ENCODE measurements at places on chromosomes 11 and 22. TPM values are rescaled to one million over a fixed set of nuclear protein-coding genes. Genes with fewer than 3 reads are reported as not detected.

DNA sequence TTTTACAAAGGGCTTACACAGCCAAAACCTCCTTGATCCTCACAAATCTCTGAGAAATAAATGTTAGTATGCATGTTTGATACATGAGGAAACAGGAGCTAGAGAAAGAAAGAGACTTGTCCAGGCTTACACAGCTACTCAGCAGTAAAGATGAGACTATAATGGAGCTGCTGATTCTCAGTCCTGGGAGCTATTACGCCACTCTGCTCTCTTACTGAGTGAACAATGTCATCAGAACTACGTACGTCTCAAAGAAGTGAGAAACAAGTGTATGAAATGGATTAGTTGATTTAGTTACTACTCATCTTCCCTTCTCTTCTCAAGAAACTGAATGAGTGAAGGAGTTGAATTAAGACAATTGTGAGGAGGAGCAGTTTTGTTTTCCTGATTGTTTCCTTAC is 12.3 kb downstream of the MS4A6E start:
- H3K27me3 ChIP-seq: no peaks in the 10 kb centered on the region
- H3K4me1 ChIP-seq: no peaks in the 10 kb centered on the region
- no peaks in the 10 kb centered on the region for H3K36me3 ChIP-seq
- H3K27ac ChIP-seq: no peak overlapping the region
- no peak for DNase-seq
- H3K4me3 ChIP-seq: no peak overlapping the region

GRCh38 chr11:70854901-70855556 is 397.3 kb downstream of the SHANK2 start:
- H3K4me1 ChIP-seq: no peaks in the 10 kb centered on the region
- no peak for DNase-seq
- no peak overlapping the region for H3K27ac ChIP-seq
- no peaks in the 10 kb centered on the region for H3K27me3 ChIP-seq

DNA sequence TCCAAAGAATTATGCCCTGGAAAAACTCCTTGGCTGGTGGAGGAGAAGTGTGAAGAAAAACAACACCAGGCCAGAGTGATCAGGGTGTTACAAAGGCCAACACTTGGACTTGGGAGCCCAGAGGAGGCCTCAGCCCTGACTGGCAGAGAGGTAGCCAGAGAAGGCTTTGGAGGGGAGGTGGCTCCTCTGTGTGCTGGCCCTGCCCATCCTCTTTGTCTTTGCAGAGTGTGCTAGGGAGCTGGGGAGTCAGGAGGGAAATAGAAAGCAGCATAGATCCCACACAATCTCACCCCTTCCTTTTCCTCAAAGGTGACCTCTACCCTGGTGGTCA is 12.0 kb upstream of the P2RY6 start:
- H3K4me3 ChIP-seq: no peak overlapping the region
- H3K27me3 ChIP-seq: peaks cover 5% of the 10 kb centered on the region
- H3K36me3 ChIP-seq: no peaks in the 10 kb centered on the region
- no peak for DNase-seq
- H3K27ac ChIP-seq: no peak overlapping the region

DNA sequence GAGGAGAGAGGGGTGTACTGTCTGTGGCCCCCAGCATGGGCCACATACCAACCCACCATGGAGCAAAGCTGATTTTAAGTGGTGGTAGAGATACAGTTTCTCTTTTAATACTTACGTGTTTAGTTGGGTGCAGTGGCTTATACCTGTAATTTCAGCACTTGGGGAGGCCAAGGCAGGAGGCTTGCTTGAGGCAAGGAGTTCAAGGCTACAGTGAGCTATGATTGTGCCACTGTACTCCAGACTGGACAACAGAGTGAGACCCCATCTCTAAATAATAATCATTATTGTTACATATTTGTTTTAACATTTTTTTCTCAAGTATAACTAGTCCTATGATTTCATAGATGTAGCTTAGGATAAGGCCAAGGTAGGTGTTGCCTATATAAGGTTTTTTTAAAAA is 8.8 kb downstream of the GGA1 start:
- no peaks in the 10 kb centered on the region for H3K27me3 ChIP-seq
- H3K27ac ChIP-seq: no peak overlapping the region
- peaks cover 3% of the 10 kb centered on the region for H3K4me1 ChIP-seq
- peaks cover 9% of the 10 kb centered on the region for H3K36me3 ChIP-seq
- no peak overlapping the region for H3K4me3 ChIP-seq

DNA sequence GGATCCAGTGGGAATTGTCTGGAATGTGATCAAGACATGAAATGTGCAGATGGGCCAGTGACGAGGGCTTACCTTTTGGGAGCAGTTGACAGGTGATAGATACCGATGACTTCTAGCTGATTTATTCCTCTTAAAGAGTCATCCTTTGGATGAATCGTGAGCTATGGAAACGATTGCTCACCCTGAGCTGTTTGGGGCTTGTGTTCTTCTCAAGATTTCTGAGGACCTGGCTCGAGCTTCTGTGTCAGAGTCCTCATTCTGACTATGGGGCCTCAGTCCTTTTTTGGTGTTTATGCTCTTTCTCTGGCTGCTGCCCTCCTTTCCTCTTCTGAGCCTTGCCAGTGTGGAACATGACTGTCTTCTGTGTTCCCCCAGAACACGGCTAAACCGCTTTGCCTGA is 11.9 kb upstream of the AMPD3 start:
- no peaks in the 10 kb centered on the region for H3K36me3 ChIP-seq
- no peak overlapping the region for H3K27ac ChIP-seq
- H3K4me3 ChIP-seq: no peak overlapping the region
- H3K27me3 ChIP-seq: no peaks in the 10 kb centered on the region
- no peaks in the 10 kb centered on the region for H3K4me1 ChIP-seq

DNA sequence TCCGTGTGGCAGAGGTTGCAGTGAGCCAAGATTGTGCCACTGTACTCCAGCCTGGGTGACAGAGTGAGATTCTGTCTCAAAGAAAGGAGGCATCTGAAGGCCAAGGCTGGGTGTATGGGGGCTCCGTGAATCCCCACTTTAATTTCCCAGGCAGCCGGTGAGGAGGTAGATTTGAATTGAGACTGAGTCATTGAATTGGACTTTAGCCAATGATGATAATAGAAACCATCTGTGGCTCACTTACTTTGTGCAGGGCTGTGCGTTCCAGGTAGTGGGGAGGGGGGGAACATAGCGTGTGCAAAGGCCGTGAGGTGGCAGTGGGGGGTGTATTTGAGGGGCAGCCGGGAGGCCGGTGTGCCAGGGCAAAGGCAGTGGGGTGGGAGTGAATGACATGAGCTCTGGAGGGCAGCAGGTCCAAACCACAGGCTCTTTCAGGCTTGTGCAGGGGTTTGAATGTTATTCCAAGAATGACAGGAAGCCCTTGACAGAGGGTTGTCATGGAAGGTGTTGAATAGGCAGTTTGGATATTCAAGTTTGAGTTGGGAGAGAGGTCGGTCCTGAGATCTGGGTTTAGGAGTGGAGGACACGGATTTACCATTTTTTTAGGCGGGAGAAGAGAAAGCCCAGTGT is 6.1 kb downstream of the ARHGAP8 start:
- H3K4me1 ChIP-seq: peaks cover 15% of the 10 kb centered on the region
- H3K4me3 ChIP-seq: no peak overlapping the region
- DNase-seq: peak; percentile 58
- H3K27me3 ChIP-seq: peaks cover 35% of the 10 kb centered on the region
- no peaks in the 10 kb centered on the region for H3K36me3 ChIP-seq

The PANX3 gene
- total RNA-seq: not detected

DNA sequence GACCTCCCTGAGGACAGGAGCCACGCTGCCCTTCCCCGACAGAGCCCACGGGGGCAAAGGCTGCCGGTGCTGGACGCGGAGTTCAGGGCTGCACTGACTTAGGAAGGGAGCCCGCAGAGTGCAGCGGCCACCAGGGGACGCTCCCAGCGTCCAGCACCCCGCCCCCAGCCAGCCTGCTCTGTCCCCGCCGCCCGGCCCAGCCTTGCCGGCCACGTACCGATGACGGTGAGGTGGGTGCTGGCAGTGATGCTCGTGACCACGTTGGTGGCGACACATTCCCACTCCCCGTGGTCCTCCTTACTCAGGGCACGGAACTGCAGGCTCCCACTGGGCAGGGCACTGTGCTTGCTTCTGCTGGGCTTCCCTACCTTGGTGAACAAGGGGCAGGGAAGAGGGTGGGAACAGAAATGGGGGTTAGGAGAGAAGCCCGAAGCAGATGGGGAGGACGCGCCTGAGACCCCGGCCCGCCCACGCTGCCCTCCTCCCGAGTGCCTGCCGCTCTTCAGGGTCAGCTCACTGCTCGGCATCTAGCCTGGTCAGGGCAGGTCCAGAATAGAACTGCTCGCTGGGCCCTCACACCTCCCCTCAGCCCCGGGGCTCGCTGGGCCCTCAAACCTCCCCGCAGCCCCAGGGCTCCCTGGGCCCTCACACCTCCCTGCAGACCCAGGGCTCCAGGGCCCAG is 25.9 kb downstream of the IGSF9B start:
- no peak overlapping the region for H3K4me3 ChIP-seq
- H3K4me1 ChIP-seq: peaks cover 4% of the 10 kb centered on the region
- H3K27ac ChIP-seq: no peak overlapping the region
- no peaks in the 10 kb centered on the region for H3K27me3 ChIP-seq
- DNase-seq: no peak

DNA sequence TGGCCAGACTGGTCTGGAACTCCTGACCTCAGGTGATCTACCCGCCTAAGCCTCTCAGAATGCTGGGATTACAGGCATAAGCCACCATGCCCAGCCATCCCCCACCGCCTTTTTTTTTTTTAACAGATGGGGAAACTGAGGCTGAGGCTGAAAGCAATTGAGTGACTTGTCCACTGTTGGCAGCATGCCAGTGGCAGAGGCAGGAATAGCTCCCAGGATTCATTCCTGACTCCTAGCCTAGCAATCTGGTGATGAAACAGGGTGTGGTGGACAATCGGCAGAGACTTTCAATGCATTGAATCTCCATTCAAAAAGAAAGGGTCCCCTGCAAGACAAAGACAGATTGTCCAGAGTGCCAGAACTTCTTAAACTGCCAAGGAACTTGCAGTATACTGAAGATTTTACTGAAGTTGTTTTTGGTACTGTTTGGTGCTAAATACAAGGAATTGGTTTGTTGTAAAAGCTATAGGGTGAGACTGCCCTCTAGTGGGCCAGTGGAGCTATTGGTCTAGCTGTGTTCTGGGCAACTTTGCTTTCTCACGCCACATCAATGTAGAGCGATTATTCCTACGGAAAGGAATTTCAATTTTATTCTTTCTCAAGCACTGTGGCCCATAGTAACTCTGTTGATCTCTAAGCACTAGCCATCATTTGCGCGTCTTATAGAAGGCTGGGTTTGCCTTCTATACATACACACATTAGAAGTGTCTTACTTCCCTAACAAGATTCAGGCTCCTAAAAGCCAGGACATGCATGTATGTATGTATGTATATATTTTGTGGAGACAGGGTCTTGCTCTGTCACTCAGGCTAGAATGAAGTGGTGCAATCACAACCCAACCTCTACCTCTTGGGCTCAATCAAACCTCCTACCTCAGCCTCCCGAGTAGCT is 21.0 kb downstream of the C22orf31 start:
- no peak overlapping the region for H3K4me3 ChIP-seq
- H3K27ac ChIP-seq: peak overlapping the region; percentile 78

DNA sequence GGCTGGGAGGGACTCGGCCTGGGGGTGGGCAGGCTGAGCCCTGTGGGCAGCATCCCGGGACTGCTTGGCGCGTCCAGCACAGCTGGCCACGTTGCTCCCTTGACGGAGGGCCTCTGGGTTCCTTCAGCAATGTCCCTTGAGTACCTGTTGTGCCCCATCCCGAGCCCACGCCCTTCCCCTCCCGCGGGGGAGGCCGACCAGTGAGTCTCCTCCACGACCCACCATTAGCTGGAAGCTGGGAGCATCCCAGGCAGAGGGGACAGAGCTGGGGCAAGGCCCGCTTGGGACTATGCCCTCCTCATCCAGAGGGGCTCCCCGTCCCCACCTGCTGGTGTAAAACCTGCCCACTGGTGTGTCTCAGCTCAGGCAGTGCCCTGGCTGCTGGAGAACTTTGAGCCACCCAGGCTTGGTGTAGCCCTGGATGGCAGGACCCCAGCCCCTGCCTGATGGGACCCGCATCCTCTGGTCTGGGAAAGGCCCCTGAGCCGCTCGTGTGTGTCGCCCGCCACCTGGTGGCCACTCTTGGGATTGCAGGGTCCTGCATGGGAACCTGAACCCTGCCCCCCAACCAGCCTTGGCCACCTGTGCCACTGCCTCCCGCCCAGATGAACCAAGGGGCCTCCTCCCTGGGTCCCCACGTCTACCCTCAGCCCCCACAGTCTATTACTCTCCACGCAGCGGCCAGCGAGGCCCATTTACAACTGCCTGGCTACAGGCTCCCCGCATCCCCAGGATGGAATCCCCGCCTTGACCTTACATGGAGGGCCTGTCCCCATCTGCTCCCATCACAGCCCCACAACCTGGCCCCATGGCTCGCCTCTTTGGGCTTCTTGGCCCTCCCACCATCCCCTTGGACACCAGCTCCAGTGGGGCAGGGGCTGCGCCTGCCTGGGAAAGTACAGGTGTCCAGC is 16.6 kb upstream of the ARHGAP8 start:
- DNase-seq: no peak
- H3K27ac ChIP-seq: no peak overlapping the region
- peaks cover 16% of the 10 kb centered on the region for H3K4me1 ChIP-seq

DNA sequence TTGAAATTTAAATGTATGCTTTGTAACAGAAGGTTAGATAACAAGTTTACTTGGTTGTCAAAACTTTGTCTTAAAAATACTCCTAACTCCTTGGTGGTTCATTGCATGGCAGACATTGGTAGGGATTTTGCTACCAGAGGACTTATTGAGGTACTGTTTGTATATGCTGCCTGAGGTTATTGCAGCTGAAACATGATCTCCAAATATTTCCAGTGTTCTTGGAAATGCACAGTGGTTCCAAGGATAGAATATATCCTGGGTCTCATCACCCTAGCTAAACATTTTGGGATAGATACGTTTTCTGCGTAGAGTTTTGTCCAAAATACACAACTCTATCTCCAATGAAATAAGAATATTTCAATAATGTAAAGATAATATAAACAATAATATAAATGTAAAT is 109.2 kb downstream of the RAB38 start:
- no peak overlapping the region for H3K4me3 ChIP-seq
- DNase-seq: no peak
- H3K4me1 ChIP-seq: no peaks in the 10 kb centered on the region
- H3K27me3 ChIP-seq: no peaks in the 10 kb centered on the region

DNA sequence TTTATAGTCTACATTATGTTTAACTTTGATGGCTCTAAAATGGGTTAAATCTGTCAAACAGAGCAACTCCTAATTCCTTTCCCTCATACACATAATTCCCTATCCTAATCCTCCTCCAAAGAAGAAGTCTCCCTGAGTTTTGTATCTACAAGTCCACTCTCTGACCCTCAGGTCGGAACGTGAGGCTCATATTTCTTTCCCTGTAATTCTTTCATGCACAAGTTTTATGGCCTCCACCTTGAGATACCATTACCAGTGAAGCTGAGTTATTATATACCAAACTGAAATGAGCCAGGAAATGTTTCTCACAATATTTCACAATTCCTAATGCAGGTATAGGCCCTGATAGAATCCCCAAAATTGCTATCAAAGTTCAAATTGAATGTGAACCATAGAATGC is 106.4 kb downstream of the CASP12 start:
- H3K27ac ChIP-seq: no peak overlapping the region
- H3K36me3 ChIP-seq: no peaks in the 10 kb centered on the region

DNA sequence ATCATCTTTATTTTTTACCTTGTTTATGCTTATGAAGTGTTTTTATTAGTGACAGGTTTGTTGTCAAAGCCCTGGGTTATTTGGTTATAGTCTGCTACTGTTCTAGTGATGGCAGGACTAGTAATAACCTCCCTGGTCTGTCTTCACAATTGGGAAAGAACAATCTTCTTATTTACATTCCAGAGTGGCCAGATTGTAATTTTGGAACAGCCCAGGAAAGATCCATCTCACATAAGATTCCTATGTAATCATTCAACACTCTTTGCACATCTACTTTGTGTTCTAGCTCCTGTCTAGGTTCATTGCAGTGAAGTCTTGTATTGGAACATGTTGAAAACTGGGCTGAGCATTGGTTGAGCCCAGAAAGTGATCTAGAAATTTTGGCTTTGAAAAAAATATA is 63.8 kb downstream of the CYB5R2 start:
- peaks cover 5% of the 10 kb centered on the region for H3K27me3 ChIP-seq
- H3K36me3 ChIP-seq: no peaks in the 10 kb centered on the region
- no peak overlapping the region for H3K4me3 ChIP-seq
- peaks cover 17% of the 10 kb centered on the region for H3K4me1 ChIP-seq

Data from astrocyte (in vitro differentiated cells and primary cell).